ENCODE measurements at places on chromosomes 7 and 10.

- DNase-seq = no peak
These were observed 30.2 kb downstream of the MGAM start for GRCh38 chr7:142025896-142026295.

- DNase-seq = no peak
These were observed 46.2 kb downstream of the FAM53B start for GRCh38 chr10:124697837-124698544.

DNA sequence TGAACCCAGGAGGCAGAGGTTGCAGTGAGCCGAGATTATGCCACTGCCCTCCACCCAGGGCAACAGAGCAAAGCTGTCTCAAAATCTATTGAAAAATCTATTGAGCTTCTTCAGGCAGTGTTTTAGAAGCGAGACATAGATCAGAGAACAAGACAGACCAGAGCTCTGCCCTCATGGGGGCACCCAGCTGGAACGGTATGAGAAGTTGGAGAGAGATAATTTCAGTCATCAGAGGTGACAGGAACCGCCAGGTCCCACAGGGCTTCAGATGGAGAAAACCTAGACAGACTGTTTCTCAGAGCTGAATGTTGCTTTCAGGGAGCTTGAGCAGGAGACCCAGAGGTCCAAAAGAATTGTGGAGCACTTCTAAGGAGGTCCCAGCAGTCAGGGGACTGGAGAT lies 14.2 kb upstream of the GTF2IRD1 start:
- DNase-seq = no peak

- DNase-seq = no peak
These were observed 65.3 kb downstream of the LMBR1 start for GRCh38 chr7:156827587-156828203.

GRCh38 chr10:126955396-126955795 lies 50.2 kb downstream of the DOCK1 start:
- DNase-seq = no peak

- no peak for DNase-seq
These were observed 786.5 kb upstream of the C7orf33 start for GRCh38 chr7:147804032-147804431.

GRCh38 chr10:58867683-58868082 lies 308.8 kb upstream of the PHYHIPL start:
- no peak for DNase-seq

- DNase-seq = no peak
These were observed 136.9 kb upstream of the MAGI2 start for GRCh38 chr7:79590391-79590790.

GRCh38 chr10:68223535-68224165 lies 8.3 kb downstream of the ATOH7 start:
- peak; percentile 72 for DNase-seq

DNA sequence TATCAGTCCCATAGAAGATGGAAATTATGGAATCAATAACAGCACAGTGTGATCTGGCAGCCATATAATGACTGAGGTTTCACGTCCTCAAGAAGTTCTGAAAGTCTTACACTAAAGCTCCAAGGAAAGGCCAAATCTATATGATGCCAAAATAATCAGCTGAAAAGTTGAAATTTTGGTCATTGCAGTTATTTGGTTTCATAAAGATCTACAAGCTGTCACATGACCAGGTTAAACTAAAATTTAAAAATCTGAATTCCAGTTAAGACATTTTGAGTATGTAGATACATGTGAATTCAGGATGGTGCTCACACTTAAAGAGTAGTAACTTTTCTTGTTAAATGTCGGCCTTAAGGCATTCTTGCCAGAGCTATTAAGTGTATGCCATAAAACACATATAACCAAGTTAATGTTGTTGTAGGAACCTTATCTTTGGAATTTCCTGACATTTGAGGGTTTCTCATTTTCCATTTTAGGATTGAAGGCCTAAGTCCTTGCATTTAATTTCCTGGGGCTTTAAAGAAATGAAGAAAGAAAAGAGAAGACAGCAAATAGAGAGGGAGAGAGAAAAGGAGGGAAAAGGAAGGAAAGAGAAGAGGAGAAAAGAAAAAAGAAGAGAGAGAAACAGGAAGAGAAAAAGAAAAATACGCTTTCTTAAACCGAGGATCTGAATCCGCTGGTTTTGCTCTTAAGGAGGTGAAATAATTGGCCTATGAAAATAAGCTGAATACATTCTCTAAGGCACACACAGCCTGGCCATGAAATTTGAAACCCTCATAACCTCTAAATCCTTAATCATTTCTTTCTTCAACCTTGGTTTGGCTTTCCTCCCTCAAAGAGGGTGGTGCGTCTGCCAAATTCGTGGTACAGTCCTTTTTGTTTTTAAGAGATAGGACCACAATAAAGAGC lies 43.8 kb downstream of the DENND2A start:
- no peak for DNase-seq

GRCh38 chr10:80459047-80459865 lies 5.1 kb downstream of the TSPAN14 start:
- DNase-seq = peak; percentile 52

- DNase-seq = no peak
These were observed 8.6 kb upstream of the WBP1L start for GRCh38 chr10:102735065-102735562.

DNA sequence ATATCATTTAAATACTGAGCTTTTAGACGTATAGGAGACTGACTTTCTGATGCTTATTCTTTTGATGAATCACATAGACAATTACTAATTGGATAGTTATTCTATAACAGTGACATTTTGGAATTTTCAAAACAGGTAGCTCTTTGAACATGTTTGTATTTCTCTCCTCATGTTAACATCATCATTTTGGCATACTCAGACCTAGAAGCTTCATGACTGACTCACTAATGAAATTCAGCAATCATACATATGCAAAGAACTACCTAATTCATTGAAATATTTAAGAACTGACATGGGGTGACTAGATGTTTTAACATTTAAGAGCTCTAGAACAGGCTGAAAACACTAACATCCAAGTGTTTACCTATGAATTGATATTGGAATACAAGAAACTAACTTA lies 192.3 kb downstream of the VTI1A start:
- DNase-seq = no peak

DNA sequence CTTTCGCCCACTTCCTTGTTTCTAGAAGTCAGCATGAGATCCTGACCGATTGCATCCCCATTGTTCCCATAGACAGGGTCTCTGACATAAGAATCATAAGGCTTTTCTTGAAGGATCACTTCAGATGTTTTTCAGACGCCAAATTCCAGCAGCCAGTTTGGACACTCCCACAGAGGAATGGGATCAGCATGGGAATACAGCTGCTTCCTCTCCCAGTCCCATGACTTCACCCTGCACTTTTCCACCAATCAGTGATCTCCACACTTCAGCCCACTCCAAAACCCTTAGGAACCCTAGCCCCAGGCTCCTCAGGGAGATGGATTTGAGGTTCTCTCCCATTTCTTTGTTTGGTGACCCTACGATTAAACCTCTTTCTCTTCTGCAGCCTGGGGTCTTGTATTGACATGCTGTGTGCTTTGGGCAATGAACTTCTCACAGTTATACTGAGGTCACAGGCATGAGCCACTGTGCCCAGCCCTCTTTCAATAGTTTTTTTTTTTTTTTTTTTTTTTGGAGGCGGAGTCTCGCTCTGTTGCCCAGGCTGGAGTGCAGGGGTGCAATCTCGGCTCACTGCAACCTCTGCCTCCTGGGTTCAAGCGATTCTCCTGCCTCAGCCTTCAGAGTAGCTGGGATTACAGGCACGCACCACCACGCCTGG lies 52.8 kb upstream of the CHST3 start:
- DNase-seq = no peak
